T-helper 2 cell treated with Interferon-gamma antibody and Interleukin-4, amounts not matched to agents 100 ng/mL and 5 ng/mL, for 36 hours (primary cell): ENCODE measurements at places on chromosomes 1 and 21. TPM values are rescaled to one million over a fixed set of nuclear protein-coding genes. Genes with fewer than 3 reads are reported as not detected.

The NBPF20 gene
- 0.41 and 0.86 TPM in 2 replicates for total RNA-seq

The HSD11B1 gene
- total RNA-seq: 0.36 and 0.61 TPM in 2 replicates

The BSND gene
- not detected in 2 replicates for total RNA-seq

The SNX7 gene
- total RNA-seq: not detected in 2 replicates

The C1orf52 gene
- total RNA-seq: 22.3 and 23.2 TPM in 2 replicates

The ACTL8 gene
- total RNA-seq: not detected in 2 replicates

The KIAA0319L gene
- total RNA-seq: 44.9 and 50.1 TPM in 2 replicates

The ORC1 gene
- 34.5 and 37.6 TPM in 2 replicates for total RNA-seq

The RAB29 gene
- total RNA-seq: 42.1 and 44.9 TPM in 2 replicates

The ACTA1 gene
- total RNA-seq: 0.16 TPM in 1 of 2 replicates, not detected in the other

The ECM1 gene
- 1.2 and 1.6 TPM in 2 replicates for total RNA-seq

The THBS3 gene
- total RNA-seq: 13.7 and 13.8 TPM in 2 replicates

The DUSP10 gene
- total RNA-seq: 13.9 and 14.9 TPM in 2 replicates

The CSF3R gene
- total RNA-seq: 0.93 and 1.2 TPM in 2 replicates

The THEM5 gene
- total RNA-seq: not detected in 2 replicates

The SIPA1L2 gene
- 0.23 TPM in 2 replicates for total RNA-seq

The ZBED6 gene
- 20.5 and 20.7 TPM in 2 replicates for total RNA-seq

The S100B gene
- 0.20 TPM in 1 of 2 replicates, not detected in the other for total RNA-seq

The VANGL2 gene
- not detected in 2 replicates for total RNA-seq

The OLIG2 gene
- total RNA-seq: not detected in 2 replicates

The GBP2 gene
- total RNA-seq: 131 and 132 TPM in 2 replicates

The ZNF669 gene
- total RNA-seq: 9.2 and 9.7 TPM in 2 replicates

The NCAM2 gene
- total RNA-seq: 0.02 TPM in 1 of 2 replicates, not detected in the other

The UROD gene
- 62.1 and 64.5 TPM in 2 replicates for total RNA-seq

The ACKR1 gene
- total RNA-seq: not detected in 2 replicates

The PATJ gene
- 5.2 and 7.5 TPM in 2 replicates for total RNA-seq

The CYP4A22 gene
- total RNA-seq: not detected in 2 replicates

The DEPDC1 gene
- total RNA-seq: 24.2 and 24.5 TPM in 2 replicates

The LCE2B gene
- total RNA-seq: not detected in 2 replicates

The TTC34 gene
- total RNA-seq: 1.3 and 1.7 TPM in 2 replicates

The CD1D gene
- not detected in 2 replicates for total RNA-seq

The CHAF1B gene
- 27.0 and 31.5 TPM in 2 replicates for total RNA-seq

The MYOG gene
- total RNA-seq: not detected in 2 replicates

The OR2M3 gene
- total RNA-seq: not detected in 2 replicates

The FAM151A gene
- not detected in 2 replicates for total RNA-seq

The ELAPOR1 gene
- total RNA-seq: 5.6 and 5.9 TPM in 2 replicates

The NT5C1A gene
- not detected in 2 replicates for total RNA-seq

The C8B gene
- not detected in 2 replicates for total RNA-seq

The TMEM52 gene
- 0.23 TPM in 1 of 2 replicates, not detected in the other for total RNA-seq

The CYP4X1 gene
- not detected in 2 replicates for total RNA-seq

The SV2A gene
- 16.0 and 17.5 TPM in 2 replicates for total RNA-seq

The BARHL2 gene
- not detected in 2 replicates for total RNA-seq

The FCAMR gene
- 0.07 TPM in 2 replicates for total RNA-seq

The OR11L1 gene
- total RNA-seq: not detected in 2 replicates

The CALML6 gene
- total RNA-seq: 0.11 and 0.48 TPM in 2 replicates

The TNFRSF9 gene
- total RNA-seq: 2.5 and 3.4 TPM in 2 replicates

The EDN2 gene
- total RNA-seq: not detected in 2 replicates

The SPRR4 gene
- not detected in 2 replicates for total RNA-seq

The LDLRAD1 gene
- total RNA-seq: not detected in 2 replicates

The HPCAL4 gene
- 1.0 and 1.1 TPM in 2 replicates for total RNA-seq

The SYNC gene
- total RNA-seq: not detected in 2 replicates

The FTCD gene
- total RNA-seq: 0.25 and 0.34 TPM in 2 replicates

The ZFYVE9 gene
- total RNA-seq: 1.8 and 1.9 TPM in 2 replicates
